NCI-H2081 (cell line): ENCODE measurements at places on chromosomes 4 and X.

DNA sequence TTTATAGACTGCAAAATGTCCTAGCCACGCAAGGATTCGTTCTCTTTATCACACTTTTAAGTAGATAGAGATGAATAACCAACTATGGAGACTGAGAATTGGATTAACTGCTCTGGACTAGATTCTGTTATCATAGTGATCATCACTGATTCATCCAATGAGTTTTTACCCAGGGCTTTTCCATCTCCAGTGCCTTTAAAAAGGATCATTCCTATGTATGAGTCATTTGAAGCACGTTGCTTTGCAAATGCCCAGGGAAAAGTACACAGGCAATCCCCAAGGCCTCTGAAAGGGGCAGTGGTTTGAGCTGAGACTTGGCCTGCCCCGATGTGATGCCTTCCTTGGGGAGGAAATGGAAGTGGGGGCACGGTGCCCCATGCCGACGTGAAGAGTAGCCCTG lies 122.7 kb upstream of the PSAPL1 start:
- no peak for DNase-seq

GRCh38 chrX:41275661-41276609 lies 58.0 kb upstream of the DDX3X start:
- peak; percentile 62 for DNase-seq

- DNase-seq, result no peak
Measured at GRCh38 chr4:118797558-118798142, 38.3 kb downstream of the SEC24D start.

- DNase-seq, result no peak
Measured at GRCh38 chr4:38109370-38109769, 149.2 kb downstream of the PTTG2 start.

GRCh38 chr4:16045687-16046086 lies 38.1 kb downstream of the PROM1 start:
- no peak for DNase-seq

DNA sequence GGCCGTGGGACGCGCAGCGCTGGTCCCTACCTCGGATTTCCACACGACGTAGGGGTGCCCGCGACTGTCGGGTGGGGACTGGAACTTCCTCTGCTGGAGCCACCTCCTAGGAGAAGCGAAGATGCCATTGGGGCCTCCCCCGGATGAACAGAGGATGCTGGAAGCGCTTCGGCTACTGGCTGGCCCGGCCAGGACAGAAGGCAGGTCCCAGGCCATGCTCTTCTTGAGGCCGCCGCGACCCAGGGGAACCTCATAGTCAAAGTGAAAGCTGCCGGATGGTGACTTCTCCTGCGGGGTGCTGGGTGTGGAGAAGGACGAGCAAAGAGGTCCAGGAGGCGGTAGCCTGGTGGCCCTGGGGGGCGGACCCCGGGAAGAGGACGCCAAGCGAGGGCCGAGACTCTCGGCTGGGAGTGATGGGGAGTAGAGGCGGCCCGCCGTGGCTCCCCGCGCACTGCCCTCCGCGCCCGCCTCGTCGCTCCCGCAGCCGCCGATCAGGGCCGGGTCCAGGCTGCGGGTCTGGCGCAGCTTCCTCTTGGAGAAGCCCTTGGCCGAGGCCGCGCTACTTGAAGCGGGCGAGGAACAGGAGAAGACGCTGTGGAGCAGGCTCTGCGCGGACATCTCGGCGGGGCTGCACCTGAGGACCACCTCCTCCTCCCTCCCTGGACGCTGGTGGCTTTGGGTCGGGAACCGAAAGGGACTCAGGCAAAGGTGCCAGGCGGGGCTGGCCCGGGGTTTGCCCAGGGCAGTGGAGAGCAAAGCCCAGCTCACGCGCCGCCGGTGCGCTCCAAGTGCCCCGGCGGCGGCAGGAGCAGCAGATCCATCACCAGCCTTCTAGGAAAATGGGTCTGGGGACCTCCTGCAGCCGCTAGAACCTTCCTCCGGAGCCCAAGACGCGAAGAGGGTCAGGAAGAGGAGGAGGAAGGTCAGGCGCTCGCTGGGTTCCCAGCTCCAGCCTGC lies 1.2 kb downstream of the ARHGAP6 start:
- DNase-seq, result no peak
